Central memory CD4-positive, alpha-beta T cell (primary cell): ENCODE measurements at places on chromosomes 16 and 17.

DNA sequence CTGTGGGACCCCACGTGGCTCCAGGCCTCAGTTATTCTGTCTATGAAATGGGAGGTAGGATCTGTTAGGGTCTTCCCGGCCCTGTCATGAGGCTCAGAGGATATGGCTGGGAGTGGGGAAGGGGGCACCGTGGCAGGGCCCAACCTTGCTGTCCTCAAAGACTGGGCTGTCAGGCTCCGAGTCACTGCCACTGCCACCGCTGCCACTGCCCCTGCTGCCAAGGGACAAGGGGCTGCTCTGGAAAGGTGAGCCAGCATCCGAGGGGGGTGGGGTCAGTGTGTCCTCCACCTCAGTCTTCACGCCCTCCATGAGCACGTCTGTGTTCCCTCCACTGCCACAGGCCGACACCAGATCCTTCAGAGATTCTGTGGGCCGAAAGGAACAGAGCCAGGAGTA lies 19.2 kb downstream of the SREBF1 start:
- no peak for DNase-seq

DNA sequence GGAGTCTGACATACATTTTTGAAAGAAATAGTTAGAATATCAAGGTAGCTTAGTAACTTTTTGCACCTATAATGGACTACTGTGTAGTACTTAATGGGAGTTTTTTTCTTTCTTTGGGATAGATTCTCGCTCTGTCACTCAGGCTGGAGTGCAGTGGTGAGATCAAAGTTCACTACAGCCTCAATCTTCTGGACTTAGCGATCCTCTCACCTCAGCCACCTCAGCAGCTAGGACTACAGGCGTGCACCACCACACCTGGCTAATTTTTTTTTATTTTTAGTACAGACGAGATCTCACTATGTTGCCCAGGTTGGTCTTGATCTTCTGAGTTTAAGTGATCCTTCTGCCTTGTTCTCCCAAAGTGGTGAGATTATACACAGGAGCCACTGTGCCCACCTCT lies 9.5 kb downstream of the TAOK1 start:
- DNase-seq: no peak

GRCh38 chr16:23498863-23499262 lies 11.4 kb downstream of the GGA2 start:
- DNase-seq: no peak

DNA sequence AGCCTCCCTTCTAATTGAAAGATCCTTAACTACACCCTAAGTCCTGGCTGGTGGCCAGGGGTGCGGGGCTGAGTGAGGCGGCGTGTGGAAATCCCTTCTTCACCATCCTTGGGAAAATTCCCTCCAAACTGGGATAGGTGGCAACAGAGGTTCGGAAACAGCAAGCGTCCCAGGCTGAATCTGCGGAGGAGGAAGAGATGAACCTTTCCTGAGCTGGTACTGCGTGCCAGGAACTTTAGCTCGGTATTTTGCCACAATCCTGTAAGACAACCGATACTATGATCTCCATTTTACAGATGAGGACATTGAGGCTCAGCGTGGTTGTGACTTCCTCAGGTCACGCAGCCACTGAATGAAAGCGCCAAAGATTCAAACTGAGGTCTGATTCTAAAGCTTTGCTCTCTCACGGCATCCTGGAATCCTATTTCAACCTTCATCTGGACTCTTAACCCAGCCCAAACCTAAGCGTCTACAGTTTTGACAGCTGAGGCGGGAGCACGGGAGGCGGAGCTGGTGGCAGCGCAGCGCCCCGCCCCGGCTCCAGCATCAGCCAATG lies 583 bp upstream of the CYLD start:
- peak; percentile 3 for DNase-seq

GRCh38 chr17:30389756-30390300 lies 11.1 kb downstream of the CPD start:
- no peak for DNase-seq

DNA sequence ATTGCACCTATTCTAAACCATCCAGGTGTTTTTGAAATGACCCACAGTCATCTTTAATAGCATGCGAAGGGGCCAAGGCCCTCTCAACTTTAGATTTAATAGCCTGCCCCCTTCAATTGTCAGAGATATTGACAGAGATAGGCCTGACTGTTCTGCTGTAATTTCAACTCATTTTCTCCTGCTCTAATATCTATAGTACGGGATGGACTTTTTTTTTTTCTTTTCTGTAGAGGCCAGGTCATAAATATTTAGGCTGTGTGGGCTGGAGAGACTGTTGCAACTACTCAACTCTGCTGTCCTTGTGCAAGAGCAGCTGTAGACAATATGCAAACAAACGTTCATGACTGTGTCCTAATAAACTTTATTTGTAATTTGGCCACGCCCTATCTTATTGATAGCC lies 24.7 kb upstream of the KRT20 start:
- DNase-seq: no peak

DNA sequence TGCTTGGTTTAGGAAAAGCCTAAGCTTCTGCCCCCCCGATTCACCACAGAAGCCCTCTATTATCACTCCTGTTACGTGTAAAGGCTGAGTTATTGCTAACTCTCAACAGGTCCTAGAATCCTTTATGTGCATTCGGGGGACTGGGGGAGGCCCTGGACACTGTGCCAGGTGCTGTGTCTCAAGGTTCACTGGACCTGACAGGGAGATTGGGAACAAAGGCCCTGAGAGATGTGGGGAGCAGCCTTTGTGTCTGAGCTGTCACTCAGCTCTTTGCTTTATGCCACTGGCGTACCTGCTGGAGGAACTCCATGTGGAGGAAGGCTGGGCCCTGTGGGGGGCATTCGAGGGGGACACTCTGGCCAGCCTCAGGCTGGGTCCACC lies 65.9 kb downstream of the METRNL start:
- no peak for DNase-seq

DNA sequence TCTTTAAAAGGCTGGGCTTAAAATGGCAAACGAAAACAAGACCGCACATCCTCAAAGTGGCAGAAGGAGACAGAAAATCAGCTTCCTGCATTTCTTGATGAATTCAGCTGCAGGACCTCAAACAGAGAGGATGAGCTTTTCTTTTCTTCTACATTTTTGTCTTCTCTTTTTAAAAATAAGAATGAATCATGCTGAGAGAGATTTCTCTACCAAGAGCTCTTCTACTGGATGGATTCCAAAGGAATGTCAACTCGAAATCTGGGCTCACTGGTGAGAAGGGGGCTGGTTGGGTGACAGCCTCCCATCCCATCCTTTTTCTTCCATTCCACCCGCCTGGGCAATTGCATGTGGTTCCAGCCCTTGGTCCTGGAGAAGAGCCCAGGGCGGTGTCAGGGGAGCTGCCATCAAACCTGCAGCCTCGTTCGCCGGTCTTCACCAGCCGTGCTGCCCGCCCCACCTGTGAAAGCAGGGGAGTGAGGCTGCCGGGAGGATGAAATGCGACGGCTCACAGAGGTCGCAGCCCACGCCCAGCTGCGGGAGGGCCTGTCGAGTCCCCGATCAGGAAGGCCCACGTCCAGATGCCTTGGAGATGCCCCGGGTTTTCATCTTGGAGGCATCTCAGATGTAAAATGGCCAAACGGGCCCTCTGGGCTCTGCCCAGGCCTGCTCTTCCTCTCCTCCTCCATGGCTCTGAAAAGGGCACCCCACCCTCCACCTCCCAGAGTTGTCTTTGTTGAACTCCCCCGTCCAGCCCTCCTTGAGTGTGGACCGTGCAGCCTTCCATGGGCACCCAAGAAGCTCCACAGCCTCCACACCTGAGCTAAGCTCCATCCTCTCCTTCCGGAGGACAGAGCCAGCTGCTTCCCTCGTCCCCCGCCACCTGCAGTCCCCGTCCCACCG lies 121.9 kb downstream of the FOXL1 start:
- DNase-seq: no peak

- DNase-seq: no peak
Observed at GRCh38 chr17:83203472-83204221, 124.2 kb downstream of the METRNL start.

DNA sequence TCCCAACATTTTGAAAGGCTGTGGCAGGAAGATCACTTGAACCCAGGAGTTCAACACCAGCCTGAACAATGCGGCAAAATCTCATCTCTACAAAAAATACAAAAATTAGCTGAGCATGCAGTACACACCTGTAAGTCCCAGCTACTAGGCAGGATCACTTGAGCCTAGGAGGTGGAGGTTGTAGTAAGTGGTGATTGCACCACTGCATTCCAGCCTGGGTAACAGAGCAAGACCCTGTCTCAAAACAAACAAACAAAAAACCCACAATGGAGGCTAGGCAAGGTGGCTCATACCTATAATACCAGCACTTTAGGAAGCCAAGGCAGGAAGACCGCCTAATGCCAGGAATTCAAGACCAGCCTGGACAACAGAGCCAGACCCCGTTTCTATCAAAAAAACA lies 12.0 kb downstream of the APPBP2 start:
- no peak for DNase-seq

DNA sequence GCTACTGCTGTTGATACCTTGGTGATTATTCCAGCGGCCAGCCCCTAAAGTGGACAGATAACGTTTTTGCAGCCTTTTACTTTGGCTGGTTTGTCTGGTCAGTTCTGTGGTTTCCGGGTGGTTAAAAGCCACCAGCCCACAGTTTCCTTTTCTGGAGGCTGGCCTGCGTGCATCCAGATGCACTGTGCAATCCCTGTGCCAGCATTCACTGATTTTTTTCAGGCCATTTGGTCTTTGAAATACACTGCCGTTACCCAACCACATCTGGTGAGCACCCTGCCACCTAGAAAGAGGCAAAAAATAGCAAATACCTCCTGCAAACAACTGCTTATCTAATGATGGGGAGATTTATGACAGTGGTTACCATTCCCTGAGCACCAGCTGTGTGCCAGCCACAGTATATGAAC lies 797 bp downstream of the NUDT7 start:
- peak; percentile 3 for DNase-seq

DNA sequence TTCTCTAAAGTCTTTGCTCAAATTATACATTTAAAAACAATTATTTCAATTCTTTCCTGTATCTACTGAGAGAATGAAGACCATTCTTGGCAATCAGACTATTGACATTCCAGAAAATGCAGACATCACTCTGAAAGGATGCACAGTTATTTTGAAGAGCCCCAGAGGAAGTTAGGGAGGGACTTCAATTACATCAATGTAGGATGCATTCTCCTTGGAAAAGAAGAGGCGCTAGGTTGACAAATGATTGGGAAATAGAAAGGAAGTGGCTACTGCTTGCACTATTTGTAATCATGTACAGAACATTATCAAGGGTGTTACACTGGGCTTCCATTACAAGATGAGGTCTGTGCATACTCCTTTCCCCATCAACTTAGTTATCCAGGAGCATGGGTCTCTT lies 74.3 kb downstream of the SSH2 start:
- no peak for DNase-seq
